ENCODE measurements at places on chromosomes 6 and 20.

DNA sequence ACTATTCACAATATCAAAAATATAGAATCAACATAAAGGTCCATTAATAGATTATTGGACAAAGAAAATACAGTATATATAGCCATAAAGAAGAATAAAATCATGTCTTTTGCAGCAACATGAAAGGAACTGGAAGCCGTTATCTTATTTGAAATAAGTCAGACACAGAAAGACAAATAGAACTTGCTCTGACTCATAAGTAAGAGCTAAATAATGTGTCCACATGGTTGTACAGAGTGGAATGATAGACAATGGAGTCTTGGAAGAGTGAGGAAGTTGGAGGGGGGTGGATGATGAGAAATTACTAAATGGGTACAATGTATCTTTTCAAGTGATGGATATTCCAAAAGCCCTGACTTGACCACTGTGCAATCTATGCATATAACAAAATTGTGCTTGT lies 613.5 kb downstream of the PHF3 start:
- DNase-seq: peak; percentile 62

GRCh38 chr6:169112483-169113320 lies 140.9 kb downstream of the THBS2 start:
- no peak for DNase-seq

GRCh38 chr20:34396408-34396807 lies 33.3 kb downstream of the ITCH start:
- DNase-seq: no peak

DNA sequence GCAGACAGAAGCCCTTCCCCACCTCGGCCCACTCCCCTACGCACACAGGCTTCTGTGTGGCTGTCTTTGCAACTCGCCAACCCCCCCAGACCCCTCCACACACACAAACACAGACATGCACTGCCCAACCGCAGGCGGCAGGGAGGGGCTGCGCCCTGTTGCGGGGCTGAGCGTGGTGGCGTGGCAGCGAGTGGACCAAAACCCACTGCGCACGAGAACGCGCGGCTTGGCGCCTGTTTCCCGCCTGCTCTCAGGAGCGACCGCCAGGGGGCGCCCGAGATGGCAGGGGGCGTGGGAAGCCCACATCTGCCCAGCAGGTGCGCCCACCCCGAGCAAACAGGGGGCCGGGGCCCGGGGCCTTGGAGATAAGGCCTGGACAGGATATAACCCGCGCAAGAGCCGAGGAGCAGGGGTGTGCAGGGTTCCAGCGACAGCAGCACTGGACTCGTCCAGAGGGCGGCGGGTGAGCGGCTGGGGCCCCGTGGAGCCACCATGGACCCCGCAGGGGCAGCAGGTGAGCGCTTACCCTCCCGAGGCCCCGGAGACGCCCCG lies at the start of gene RBPJL:
Gene RBPJL (plus strand): TSS at position 410 of the 552 bp plus-strand sequence. CDS start 83 bp downstream, at position 493.
- no peak for DNase-seq

- DNase-seq: no peak
Observed at GRCh38 chr6:131868836-131869235, 61.0 kb downstream of the ENPP1 start.

GRCh38 chr6:111951497-111952085 lies 78.3 kb upstream of the FYN start:
- DNase-seq: no peak

DNA sequence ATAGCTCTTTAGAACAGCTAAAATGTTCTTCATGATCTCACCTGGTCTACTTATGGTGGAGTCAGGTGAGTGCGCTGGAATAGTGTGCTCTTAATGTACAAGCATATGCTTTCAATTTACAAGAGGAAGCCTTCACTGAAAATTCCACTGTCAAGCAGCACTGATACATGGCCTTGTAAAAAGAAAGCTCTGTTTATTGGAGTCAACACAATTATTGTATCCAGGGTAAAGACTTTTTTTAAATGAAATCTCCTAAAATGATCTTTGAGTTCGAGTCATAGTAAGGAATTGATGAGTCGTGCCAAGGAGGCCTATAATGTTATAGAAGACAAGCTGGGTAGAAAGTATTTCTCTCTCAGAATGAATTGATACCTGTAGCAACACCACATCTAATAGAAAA lies 41.6 kb upstream of the CARMIL1 start:
- DNase-seq: no peak

DNA sequence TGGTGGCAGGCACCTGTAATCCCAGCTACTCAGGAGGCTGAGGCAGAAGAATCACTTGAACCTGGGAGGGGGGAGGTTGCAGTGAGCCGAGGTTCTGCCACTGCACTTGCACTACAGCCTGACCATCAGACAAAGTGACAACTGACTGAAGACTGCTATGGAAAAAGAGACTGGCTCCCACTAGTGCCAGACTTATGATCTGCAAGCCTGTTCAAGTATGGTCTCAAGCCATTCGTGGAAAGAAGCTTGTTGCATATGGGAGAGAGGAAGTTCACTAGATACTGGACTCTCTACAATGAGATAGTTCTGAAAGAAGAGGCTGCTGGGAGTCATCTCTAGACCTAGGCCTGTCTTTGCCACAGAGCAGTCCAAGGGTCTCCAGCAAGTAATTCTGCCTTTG lies 26.7 kb downstream of the MDN1 start:
- DNase-seq: peak; percentile 50

DNA sequence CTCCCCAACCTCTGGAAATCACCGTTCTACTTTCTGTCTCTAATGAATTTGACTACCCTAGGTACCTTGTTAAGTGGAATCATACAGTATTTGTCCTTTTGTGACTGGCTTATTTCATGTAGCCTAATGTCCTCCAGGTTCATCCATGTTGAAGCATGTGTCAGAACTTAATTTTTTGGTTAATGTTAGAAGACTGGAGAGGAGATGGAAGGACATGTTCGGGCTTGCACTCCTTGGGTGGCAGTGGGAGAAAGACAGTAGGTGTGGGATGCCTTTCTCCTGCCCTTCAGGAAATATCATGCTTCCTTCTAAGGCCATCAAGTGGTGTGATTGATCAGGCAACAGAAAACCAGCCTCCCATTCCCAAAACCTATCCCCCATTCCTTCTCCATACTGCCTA lies 61.1 kb upstream of the RNF144B start:
- no peak for DNase-seq

- DNase-seq: no peak
Observed at GRCh38 chr6:5073992-5074391, 11.1 kb upstream of the PPP1R3G start.

DNA sequence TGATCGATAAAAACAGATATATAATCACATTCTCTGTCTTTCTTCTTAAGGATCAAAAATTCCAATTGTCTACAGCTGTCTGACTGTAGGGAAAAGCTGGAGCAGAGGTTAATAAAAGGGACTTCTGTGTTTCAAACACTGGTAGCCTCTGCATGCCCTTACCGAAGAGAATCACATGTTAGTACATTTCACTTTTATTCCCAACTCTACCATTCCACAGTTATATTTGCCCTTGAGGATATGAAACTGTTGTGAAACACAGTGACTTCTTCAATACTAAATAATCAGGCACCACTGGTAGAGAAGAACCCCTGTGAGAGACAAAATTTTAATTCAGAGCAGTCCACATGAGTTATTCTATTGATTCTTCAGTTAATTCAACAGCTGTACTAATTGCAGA lies 1187.3 kb upstream of the CITED2 start:
- no peak for DNase-seq

DNA sequence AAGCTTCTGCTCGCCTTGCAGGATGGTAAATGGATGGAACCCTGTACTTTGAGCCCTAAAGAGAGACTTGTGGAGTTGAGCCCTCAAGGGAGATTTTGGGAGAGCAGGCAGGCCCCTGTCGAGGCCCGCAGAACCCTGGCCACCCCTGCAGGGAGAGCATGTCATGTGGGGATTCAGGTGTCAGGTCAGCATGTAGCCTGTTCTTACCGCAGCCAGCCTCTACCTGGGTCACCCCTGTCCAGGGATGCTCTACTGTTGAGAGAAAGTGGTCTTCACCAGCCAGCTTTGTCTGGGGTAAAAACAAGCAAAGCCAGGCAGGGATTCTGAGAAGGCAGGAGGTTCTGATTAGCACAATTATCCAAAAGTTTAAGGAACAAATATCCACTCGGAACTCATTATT lies 55.6 kb upstream of the PROKR2 start:
- DNase-seq: no peak

DNA sequence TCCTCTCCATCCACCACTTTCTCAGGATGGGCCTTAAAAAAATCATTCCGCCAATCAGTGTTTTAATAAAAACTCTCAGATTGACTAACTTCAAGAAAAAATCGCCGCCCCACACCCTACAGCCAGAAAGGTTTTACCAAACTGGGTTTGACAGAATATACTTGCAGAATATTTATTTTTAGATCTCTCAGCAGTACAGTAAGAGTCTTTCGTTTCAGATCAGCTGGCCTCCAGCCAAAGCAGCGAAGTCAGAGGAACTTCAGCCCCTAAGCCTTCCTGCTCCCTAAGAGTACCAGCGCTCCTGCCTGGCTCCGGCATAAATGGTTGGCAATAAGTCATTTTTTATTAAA lies 24.7 kb downstream of the TBC1D7 start:
- DNase-seq: peak; percentile 86

GRCh38 chr20:52047811-52048764 lies 143.5 kb downstream of the ZFP64 start:
- DNase-seq: peak; percentile 33

DNA sequence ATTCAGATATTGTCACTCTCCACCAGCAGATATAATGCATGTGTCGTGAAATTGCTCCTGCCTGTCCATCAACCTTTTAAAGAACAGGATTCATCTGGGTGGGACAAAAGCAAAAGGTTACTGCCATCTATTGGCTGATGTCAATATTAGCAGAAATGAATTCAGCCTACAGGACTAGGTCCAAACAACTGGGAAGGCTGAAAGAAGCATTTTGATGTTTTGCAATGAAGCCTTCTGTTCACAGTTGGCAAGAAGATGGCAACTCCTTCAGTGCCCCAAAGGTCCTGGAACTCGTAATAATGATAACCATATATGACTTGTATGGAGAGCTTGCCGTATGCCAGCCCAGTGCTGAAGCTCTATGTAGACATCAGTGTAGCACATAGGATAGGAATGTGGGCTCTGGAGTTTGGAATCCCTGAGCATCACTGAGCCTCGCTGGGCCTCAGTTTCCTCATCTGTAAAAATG lies 7.5 kb downstream of the BCAS1 start:
- DNase-seq: peak; percentile 72

DNA sequence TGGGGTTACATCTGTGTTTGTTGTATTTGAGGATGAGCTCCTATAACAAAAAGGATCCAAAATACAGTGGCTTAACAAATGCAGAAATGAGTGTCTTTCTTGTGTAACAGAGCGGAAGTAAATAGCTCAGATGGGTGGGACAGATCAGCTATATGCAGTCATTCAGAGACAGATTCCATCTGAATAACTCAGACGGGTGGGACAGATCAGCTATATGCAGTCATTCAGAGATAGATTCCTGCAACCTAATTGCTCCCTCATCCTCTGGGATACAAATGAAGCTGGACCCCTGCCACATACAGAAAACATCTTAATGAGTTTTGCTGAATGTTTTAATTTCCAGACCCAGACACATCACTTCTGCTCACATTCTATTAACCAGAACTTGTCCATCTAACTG lies 332.3 kb downstream of the BCKDHB start:
- peak; percentile 82 for DNase-seq

DNA sequence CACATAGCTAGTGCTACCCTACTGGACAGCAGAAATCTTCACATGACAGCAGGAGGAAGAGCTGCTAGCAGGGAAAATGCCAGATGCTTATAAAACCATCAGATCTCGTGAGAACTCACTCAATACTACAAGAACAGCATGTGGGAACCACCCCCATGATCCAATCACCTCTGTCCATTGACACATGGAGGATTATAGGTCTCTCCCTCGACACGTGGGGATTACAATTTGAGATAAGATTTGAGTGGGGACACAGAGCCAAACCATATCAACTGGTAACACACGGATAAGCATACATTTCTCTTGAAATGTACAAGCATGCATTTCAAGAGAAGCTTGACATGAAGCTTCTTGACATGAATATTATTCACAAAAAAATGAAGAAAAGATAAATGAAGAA lies 64.1 kb downstream of the MMS22L start:
- no peak for DNase-seq

DNA sequence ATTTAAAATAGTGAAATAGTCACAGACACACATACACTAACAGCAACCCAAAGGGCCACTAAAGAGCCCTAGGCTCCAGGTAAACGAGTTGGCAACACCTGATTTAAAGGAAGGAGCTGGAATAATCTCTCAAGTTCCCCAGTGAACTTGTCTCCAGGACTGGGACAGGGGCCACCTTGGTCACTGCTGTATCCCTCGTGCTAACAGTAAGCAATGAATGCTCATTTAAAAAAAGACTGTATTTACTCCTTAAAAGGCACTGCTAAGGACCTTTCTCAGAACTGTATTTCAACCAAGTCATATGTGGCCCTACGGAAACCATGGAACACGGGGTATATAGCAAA lies 1.3 kb downstream of the DIDO1 start:
- no peak for DNase-seq

DNA sequence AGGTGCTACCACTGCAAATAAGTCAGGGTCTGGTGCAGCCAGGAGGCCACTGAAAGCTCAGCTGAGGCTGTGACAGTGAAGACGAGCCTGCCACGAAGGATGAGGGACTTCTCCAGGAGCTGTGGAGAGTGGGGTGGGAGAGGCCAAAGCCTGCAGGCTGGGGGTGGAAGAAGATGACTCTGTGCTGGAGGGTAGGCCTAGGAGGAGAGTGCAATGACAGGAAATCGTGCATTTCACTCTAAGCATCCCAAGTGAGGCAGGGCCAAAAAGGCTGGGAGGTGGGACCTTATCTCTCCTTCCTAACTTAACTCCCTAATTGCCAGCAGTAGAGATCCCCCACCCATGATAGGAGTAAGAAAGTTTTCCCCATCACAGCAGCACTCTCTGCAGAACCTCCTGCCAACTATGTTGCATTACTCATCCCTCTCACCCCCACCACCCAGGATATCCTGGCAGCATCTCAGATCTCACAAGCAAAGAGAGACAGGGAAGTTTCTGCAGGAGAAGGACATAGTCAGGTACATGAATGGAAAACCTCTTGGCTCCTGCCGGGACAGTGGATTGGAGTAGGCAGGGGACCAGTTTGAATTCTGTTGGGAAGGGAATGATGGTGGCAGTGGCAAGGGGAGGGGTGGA lies 466.2 kb downstream of the CDH26 start:
- no peak for DNase-seq

DNA sequence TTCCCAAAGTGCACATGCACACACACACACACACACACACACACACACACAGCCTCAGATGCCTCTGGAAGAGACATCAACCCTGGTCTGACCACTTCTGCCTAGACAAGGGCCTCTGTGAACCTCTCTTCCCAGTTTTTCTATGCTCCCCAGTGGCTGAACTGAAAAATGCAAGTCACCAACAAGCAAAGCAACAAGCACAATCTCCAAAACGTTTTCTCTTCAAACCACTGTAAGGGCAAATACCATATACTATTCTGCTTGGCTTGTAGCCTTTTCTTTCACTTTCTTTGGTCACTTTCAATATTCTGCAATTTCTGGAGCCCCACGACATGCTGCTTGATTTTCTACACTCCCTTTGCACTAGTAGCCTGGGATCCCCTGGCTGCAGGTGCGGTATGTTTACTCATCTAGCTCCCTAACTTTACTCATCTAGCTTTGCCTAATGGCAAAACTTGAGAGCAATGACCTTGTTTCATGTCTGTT lies 121.4 kb upstream of the DST start:
- peak; percentile 64 for DNase-seq

GRCh38 chr20:478010-478948 lies 15.9 kb upstream of the TBC1D20 start:
- DNase-seq: peak; percentile 85

- DNase-seq: no peak
Observed at GRCh38 chr6:169857343-169858292, 106.2 kb downstream of the ERMARD start.

- no peak for DNase-seq
Observed at GRCh38 chr6:166957087-166957804, 896 bp upstream of the RNASET2 start.
